ENCODE measurements at places on chromosomes 3 and 15.
A peak's percentile ranks its signal among the peaks of the same experiment; 100 is the strongest.

GRCh38 chr3:169659820-169660674, 3.5 kb downstream of the MECOM start:
- DNase-seq: peak; percentile 73

GRCh38 chr15:32778391-32779176, 60.8 kb downstream of the GREM1 start:
- no peak for DNase-seq

- DNase-seq: no peak
Observed at GRCh38 chr15:77473328-77473727, 52.6 kb downstream of the HMG20A start.

GRCh38 chr3:108125550-108126071, 34.8 kb upstream of the CD47 start:
- peak; percentile 5 for DNase-seq
